ENCODE measurements at places on chromosomes 4 and X.

DNA sequence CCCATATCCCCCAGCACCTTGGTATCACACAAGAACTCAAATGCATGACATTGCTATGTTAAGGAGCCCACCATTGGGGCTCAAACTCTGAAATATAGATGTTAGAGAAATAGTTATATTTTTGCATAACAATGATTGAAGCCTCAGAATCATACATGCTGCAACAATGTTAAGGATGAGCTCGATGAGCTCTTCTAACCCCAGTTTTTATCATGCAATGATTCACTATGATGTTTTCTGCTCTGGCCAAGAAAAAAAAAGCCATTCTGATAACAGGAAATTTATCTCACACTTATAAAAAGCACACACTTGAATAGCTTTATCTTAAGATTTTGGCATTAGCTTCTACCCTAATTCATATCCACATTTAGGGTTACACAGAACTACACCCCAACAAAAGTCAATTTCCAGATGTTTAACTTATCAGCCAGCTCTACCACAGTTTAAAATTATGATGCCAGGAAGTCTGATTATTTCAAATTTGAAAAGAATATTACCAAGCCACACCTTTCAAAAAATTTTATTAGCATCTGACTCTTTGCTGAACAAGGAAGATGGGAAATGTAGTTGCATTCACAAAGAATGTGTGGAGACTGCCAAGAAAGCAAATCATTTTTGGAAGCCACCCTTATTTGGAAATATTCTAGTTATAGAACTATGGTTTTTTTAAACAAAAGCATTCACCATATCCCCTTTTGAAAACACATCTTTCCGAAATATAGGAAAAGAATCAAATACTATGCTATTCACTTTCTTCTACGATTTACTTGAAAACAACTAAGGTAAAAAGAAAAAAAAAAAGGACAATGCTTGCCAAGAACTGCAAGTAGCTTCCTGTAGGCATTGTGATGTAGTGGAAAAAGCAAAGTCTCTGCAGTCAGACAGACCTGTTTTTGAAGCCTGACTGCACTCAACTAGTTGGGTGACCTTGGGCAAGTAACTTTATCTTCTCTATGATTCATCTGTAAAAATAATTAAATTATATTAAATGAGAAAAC is 100.8 kb upstream of the PLS3 start:
- DNase-seq, result no peak

DNA sequence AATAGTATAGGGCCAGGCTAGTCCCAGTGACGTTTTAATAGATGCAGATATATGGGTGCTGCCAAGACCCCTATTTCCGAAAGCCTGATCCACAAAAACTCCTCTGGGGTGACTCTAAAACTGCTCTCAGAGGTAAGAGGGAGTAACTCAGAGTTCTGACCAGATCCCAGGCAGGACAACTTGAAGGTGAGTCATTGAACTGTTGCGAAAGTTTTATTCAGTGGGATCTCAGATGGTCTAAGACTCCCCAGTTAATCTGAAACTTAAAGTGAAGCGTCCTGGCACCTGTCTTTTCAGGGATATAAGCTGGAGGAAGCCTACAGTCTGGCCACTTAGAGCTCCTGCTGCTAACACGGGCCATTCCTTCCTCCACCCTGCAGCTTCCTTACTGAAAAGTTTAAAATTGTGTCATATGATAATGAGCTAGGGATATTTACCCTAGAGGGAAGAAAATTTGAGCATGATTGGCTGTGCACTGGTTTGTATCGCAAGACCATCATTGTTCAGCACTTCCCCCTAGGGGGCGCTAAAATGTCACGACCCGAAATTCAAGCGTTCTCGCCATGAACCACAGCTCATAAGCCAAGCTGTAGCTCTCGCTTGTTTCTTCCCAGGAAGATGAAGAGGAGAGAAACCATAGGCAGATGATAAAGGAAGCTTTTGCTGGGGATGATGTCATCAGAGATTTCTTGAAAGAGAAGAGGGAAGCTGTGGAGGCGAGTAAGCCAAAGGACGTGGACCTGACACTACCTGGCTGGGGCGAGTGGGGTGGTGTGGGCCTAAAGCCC is 19.5 kb downstream of the UTP14A start:
- peak; percentile 36 for DNase-seq

GRCh38 chr4:110059556-110060191 is 138.7 kb downstream of the ELOVL6 start:
- no peak for DNase-seq

DNA sequence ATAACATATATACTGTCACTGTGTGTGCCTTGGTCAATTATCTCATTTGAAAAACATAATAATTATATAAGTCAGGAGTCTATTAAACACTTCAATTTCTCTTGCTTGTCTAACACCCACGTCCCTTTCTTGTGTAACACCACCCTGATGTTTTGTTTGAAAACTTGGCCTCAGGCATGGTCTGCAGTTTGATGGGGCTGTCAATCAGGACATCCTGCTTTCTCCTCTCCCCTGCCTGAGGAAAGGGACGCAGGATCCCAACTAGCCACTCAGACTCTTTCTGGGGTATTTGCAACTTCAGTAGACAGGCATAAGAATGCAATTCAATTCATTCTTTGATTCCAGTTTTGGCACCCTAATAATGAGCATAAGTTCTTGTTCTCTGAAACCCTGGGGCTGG is 48.8 kb downstream of the DKK2 start:
- no peak for DNase-seq

GRCh38 chr4:105197777-105198176 is 51.1 kb downstream of the TET2 start:
- DNase-seq, result no peak

DNA sequence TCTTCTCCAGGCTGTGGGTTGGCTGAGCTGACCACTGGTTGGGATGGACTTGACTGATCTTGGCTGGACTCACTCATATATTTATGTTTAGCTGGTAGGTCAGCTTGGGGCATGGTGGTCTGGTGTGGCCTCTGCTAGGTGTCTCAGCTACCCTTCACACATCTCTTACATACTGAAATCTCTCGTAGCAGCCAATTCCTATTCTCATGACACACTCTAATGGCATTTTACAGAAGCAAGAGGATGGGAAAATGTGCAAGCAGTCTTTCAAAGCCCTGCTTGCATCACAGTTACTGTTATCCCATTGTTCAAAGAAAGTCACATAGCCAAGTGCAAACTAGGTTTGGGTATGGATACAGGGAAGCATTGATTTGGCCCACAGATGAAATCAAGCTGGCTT is 55.5 kb upstream of the PCDH18 start:
- DNase-seq, result no peak

GRCh38 chrX:70129816-70130215 is 3.4 kb upstream of the IGBP1 start:
- no peak for DNase-seq

DNA sequence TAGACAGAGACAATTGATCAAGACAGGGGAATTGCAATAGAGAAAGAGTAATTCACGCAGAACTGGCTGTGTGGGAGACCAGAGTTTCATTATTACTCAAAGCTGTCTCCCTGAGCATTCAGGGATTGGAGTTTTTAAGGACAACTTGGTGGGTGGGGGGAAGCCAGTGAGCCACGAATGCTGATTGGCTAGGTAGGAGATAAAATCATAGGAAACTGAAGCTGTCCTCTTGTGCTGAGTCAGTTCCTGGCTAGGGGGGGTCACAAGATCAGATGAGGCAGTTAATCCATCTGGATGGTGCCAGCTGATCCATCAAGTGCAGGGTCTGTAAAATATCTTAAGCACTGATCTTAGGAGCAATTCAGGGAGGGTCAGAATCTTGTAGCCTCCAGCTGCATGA is 358.6 kb downstream of the GPM6A start:
- DNase-seq, result no peak

DNA sequence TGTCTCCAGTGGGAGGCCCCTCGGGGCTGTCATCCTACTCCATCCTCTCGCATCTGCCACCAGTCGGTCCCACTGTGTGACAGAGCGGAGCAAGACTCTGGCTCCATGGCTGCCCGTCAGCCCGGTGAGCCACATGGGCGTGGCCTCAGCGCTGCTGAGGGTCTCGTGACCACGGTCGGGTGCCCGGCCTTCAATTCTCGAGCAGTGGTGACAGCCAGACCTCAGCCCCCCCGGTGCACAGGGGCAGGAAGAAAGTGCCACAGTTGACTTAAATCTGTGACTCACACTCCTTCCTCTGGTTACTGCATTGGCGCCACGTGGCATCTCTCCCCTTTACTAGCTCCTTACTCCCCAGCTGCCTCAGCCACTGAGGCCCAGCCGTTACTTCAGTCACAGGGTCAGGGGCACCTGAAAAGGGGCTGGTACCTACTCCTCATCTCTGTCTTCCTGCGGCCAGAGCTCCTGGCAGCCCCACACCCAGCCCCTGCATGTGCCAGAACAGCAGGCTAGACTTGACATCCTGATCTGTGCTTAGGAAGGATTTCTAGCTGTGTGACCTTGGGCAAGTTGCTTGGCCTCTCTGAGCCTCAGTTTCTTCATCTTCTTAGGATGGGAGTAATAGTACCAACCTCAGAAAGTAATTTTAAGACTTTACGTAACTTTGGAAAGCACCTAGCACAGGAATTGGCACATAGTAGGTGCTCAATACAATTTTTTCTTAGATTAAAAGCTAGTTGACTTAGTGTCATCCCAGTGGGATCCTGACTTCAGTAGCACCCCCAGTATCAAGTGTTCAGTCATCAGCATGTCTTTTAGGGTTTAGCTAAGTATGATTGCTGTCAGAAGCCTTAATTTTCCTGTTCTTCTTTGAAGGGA is 66.1 kb downstream of the TNIP2 start:
- DNase-seq, result peak; percentile 13

DNA sequence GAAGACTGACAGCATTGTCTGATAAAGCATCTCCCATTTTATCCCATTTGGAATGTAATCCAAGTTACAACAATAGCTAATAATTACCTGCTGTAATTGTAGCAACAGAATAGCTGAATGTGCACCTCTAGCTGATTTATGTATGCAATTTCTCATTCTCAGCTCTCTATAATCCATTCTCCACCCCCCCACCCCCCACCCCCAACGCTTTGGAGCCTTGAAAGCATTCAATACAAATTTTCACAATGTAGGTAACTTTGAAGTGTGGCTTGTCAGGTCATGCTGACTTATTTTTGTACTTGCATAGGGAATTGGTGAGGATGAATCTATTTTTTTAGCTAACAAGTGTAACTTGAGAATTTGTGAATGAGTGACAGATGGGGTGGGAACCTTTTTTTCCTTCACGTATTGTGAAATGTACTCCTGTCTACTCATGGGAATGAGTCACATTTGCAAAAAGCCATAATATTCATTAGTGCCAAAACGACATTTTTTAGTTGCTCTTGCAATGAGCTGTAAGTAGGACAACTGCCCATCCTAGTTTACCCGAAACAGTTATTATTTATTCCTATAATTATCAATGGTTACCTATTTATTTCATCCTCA is 159.3 kb downstream of the PALLD start:
- no peak for DNase-seq

GRCh38 chr4:88189881-88190585 is 31.6 kb upstream of the ABCG2 start:
- no peak for DNase-seq

DNA sequence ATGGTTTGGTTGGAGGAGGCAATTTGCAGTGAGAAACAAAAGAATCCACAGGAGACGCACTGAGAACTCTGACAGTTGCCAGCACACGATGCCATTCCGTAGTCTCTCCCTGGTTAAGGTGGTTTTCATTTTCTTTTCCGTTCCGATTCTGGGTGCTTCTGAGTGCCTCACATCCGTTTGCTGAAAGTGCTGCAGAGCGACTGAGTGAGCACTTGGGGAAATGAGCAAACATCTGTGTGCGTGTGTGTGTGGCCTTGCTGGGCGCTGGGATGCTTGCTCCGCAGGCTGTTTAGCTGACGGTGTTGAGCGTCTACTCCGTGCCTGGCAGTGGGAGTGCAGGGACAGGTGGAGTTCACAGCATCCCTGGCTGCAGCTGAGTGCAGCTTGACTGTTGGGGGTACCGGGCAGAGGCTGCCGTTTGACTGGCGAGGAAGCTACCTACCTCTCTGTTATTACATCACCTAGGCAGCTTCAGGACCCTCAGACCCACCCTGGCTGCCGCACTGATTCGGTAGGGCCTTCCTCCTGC is 49.3 kb downstream of the SORCS2 start:
- no peak for DNase-seq

DNA sequence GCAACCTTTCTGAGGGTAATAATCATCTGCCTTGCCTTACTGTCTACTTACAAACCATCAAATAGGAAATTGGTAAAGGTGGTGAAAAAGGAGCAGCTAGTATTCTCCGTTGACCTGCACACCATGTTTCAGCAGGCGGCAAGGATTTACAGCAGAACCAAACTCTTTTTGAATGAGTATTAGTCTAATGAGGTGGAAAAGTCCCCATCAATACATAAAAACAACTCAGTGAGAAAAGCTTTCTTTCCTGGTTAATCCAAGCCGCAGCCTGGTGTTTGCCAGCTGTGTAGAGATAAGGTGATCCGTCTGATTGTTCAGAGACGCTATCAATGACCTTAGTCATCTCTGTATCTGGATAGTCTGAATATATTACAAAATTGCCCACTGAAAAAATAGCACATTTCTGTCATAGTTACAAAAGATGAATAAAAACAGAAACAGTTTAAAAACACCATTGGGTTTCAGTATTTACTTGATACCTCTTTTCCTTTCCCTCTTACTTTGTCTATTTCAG is 110.4 kb upstream of the TBC1D9 start:
- no peak for DNase-seq

- no peak for DNase-seq
Observed at GRCh38 chr4:21709031-21709430, 239.5 kb downstream of the KCNIP4 start.

DNA sequence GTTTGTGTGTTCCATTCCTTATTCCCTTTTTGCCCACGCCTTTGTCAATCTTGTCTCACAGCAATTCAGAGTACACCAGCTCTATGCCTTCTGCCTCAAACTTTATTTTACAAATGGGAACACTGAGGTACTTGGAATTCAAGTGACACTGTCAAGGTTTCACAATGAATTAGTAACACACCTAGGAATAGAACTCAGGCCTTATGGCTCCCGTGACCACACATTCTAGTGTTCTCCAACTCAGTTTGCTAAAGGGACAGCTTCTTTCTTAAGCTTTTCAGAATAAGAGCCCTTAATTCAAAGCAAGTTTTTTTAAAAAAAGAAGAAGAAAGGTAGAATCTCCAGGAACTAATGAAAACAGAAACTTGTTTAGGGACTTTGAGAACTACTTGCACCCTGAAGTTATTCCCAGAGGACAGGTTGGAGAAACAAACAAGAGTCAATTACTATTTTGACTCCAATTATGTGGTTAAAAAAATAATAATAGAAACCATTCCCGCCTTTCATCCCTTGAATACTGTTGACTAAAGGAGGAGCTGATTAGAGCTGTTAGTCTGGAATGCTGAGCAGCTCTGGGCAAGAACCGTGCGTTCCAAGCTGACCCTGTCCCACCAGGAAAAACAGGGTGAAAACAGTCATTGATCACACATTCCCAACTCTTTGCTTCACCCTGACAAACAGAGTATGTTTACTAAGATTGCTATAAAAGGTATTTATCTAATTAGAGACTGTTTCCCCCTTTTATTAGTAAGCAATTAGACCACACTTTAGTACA is 408.8 kb upstream of the CNKSR2 start:
- no peak for DNase-seq

DNA sequence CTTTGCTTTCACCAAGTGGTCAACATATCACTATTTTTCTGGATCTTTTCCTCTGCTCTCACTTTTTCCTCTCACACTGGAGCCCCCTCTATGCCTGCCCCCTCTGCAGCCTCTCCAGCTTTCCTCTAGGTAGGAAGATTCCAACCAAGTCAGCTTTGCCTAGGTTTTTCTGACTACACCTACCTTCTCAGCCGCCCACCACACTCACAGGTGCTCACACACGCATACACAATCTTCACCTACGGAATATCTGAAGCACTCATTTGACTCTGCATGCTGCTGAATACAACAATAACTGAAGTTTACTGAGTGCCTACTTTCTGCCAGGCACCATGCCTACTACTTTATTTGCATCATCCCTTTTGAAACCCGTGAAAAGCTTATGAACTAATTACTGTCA is 328.0 kb downstream of the PPP3CA start:
- no peak for DNase-seq

Measured in stimulated activated CD8-positive, alpha-beta memory T cell treated with anti-CD3 and anti-CD28 coated beads, Interleukin-15, amount 100 ng/mL, for 4 hours (primary cell).